Retinal pigment epithelial cell (primary cell): ENCODE measurements at places on chromosomes 7 and 10.

GRCh38 chr7:71386152-71386785, 254.3 kb downstream of the GALNT17 start:
- no peak for DNase-seq

- no peak for DNase-seq
Measured at GRCh38 chr10:80492848-80493521, 38.9 kb downstream of the TSPAN14 start.

GRCh38 chr7:46291050-46291438, 370.0 kb upstream of the IGFBP3 start:
- DNase-seq: no peak

- DNase-seq: no peak
Measured at GRCh38 chr10:98431016-98431415, 15.7 kb downstream of the HPS1 start.

GRCh38 chr10:10508211-10508610, 509.5 kb upstream of the CELF2 start:
- peak; percentile 42 for DNase-seq

GRCh38 chr7:134723892-134724291, 55.5 kb upstream of the CALD1 start:
- DNase-seq: no peak

GRCh38 chr7:2019711-2020511, 212.8 kb downstream of the MAD1L1 start:
- peak; percentile 67 for DNase-seq

DNA sequence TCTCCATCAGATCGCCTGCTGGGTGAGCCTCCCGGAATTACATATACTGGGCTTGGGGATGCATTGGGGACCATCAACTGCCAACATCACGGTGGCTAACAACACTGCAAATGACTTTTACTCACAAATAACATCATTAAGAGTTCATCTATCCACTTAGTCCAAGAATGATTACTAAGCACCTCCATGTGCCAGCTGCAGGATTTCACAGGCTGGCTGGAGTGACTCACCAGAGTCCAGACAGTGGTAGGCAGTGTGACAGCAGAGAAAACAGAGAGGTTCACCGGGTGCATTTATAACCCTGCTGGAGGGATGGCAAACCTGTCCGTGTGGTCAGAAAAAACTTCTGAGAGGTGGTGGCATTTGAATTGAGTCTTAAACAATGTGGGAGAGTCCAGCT, 3.2 kb upstream of the IGFBP3 start:
- peak; percentile 89 for DNase-seq

GRCh38 chr7:3188946-3189345, 112.1 kb upstream of the SDK1 start:
- no peak for DNase-seq
